ENCODE measurements at places on chromosomes 7 and 10.

DNA sequence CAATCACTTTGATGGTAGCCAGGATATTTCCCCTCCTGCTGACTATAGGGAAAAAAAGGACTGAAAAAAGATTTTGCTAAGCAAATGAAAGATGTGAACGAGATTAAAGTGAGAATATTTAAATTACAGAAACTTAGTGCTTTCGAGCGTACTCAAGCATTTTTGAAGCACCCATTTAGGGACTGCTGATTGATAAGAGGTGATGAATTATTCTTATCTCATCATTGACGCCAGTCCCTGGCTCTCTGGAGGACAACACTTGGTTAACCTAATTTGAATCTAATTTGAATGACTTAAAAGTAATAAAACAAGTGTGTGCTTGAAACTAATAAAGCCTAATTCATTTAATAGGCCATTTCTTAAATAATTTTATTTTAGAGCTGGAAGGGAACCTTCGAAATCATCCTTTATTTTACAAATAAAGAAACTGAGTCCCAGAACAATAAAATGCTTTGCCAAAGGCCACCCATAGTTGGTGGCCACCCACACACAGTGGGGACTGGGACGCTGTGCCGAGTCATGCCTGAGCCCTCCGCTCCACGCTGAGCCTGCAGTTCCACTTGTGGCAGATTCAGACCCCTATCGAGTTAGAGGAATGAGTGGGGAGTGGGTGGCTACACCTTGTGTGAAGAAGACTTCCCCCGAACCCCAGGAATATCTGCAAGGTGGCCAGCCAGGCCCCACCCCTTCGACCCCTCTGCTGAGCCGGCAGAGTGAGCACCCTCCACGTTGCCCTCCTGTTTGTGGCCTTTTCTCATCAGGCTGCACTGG, 61.1 kb upstream of the SAMD8 start:
- no peak for DNase-seq

GRCh38 chr7:102404005-102404861, 8.1 kb downstream of the PRKRIP1 start:
- DNase-seq: no peak

DNA sequence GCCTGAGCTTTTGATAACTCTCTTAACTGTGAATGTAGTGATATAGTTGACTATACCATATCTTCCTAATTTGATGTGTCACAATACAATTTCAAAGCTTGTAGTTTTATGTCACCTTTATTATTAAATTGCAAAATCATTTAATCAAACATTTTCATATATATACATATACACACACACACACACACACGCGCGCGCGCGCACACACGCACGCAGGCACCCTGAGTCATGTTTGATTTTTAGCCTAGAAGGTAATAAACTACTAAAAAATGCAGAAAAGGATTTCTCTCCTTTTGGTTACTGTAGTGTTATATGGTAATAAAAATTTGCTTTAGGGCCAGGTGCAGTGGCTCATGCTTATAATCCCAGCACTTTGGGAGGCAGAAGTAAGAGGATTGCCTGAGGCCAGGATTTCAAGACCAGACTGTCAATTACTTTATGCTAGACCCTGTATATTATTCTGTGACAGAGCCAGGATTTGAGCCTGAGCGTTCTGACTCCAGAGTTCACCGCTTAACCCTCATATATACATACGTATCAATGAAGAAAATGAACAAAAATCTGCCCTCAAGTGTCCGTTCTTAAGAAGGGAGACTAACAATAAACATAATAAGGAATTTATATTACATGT, 89.6 kb downstream of the PODXL start:
- DNase-seq: no peak

- no peak for DNase-seq
Observed at GRCh38 chr7:45647967-45648670, 74.0 kb downstream of the ADCY1 start.

DNA sequence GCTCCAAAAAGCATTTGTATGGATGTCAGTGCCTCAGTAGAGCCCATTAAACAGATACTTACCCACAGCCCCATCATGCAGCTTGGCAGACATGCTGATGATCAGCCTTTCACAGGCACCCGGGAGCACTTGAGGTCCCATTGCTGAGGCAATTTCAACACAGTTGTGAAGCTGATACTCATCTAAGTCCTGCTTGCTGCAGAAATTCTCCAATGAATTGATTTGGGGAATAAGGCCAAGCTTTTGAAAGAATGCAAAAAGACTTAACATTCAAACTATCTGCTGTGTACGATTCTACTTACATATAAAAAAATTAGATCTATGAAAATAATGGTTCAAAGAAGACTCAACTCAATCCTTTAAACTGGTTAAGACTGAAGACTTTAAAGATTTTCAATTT, 60.5 kb downstream of the LAMB4 start:
- no peak for DNase-seq

DNA sequence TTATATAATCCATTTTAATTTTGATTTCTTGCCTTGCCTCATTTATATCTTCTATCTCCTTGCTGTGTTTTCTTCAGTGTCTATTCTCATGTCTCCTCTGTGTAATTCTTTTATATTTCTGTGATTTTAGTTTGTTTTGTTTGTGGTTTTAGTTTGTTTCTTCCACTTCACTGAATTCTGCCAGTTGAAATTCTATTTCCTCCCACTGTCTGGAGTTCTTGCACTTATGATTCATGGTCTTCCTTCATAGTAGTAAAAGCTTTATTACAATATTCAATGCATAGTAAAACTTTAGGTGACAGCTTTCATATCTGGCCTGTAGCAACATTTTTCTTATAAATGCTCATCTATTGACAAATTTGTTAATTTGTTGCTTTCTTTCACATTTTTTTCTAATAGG, 113.3 kb downstream of the MAGI2 start:
- no peak for DNase-seq

DNA sequence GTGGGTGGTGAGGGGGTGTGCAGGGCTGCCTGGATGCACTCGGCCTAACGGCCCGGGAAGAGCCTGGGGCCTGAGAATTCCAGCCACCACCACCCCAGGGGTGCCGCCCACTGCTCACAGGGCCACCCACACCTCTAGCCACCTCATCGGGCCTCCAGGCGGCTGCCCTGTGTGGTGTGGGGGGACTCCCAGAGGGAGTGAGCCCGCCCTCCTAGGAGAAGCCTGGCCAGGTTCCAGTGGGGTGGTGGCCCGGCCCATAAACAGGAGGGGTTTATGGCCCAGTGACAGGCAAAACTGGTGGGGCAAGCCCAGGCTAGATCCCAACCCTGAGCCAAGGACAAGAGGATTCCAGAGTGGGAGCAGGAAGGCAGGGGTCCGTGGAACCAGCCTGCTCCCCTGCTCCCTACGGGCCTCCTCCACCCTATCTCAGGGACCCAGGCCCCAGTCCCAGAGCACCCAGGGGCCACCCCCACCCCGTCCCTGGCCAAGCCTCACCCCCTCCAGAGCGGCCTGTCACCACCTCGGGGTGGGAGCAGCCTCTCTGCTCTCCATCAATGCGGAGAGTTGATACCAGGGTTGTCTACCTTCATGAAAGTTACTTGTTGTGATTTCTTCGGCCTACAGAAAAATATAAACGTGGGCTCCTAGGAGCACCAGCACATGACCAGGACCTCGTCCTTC, 20.2 kb upstream of the PDGFA start:
- DNase-seq: no peak

DNA sequence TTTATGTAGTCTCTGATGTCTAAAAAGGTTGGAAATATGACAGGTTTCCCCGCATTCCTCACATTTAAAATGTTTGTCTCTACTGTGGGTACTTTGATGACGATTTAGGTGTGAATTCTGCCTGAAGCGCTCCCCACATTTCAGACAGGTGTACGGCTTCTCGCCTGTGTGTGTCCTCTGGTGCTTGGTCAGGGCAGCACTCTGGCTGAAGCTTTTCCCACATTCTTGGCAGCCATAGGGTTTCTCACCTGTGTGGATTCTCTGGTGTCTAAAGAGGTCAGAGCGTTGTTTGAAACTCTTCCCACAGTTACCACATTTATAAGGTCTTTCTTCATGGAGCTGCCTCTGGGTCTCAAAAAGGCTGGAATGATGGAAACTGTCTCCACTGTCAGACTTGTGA, 6.3 kb downstream of the ZNF394 start:
- DNase-seq: no peak

DNA sequence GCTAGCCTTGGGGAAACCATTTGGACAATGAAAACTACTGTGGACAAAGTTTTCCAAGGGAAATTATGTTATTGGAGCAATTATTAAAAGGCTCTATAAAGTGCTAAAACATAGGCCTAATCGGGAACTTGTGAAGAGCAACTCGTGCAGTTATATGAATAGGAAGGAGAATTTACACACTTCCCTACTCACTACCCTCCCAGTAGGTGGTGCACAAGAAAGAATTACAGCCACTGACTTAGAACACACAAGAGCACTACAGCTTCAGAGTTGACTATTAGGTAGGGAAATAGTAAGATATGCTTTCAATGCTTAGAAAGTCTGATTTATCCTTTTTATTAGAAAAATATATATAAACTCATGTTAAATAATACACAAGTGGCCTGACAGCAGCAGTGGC, 47.2 kb downstream of the GSAP start:
- no peak for DNase-seq
